SK-N-MC (cell line): ENCODE measurements at places on chromosomes 5 and 9.

- no peak for DNase-seq
Observed at GRCh38 chr5:103216137-103216536, 42.4 kb upstream of the MACIR start.

DNA sequence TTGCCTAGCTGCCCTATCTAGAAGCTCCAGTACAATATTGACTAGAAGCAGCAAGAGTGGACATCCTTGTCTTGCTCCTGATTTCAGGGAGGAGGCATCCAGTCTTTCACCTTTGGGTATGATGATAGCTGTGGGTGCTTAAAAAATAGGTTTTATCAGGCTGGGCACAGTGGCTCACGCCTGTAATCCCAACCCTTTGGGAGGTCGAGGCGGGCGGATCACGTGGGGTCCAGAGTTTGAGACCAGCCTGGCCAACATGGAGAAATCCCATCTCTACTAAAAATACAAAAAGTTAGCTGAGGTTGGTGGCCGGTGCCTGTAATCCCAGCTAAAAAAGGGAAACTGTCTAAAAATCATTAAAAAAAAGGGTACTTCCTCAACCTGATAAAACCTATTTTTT lies 2.0 kb upstream of the CAMSAP1 start:
- DNase-seq = no peak

GRCh38 chr5:169279125-169279524 lies 21.8 kb downstream of the SLIT3 start:
- DNase-seq = no peak

DNA sequence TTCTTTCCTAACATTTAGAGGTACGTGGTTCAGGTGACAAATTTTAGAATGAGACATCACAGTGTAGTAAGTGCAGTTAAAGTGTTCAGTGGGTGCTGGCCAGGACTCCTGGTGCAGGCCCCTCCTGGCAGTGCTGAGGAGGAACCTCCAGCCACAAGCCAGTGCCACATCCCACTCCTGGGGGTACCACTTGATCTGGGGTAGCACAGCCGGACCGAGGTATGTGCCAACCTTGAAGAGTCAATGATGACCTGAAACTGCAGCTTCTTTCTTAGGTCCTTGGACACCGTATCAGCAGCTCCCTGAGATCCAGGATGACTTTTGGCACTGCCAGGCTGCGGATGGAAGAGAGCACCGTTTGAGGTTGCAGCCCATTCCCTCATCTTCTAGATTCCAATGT lies 310.4 kb upstream of the IRX4 start:
- DNase-seq = no peak

DNA sequence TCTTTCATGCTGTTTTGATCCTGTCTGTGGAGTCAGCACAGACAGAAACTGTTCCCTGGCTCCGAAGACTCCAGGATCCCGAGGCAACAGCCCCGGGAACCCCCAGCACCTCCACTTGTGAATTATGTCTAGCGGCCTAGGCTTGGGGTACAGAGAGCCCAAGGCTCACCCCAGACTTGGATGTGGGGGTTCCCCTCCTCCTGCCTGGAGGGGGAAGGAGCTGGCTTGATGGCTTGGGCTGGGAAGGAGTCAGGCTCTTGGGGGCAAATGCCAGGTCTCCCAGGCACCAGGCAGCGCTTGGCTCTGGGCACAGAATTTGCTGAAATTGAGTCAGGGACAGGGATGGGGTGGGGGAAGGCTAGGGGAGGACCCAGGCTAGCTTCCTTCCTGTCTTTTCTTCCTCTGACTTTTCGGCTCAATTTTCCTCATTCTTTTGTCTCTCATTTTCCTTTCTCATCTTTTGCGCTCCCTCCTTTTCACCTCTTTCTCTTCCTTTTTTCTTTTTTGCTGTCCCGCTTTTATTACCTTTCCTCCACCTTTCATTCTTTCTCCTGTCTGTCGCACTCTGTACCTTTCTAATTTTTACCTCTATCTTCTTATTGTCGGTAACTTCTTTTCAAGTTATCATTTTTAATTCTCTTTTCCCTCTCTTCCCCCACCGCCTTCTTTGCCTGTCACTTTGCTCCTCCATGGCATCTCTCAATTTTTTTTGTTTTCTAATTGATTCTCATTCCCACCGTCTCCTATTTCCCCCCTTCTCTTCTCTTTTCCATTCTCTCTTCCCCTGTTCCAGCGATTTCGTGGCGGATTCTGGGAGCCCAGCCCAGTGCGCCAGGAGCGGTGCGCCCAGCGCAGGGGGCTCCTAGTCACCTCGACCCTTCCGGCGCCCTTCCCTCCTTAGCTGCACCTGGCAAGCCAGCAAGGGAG lies 10.5 kb downstream of the MSX2 start:
- DNase-seq = no peak

- DNase-seq = no peak
Observed at GRCh38 chr5:100900796-100901781, 2.0 kb downstream of the ST8SIA4 start.

DNA sequence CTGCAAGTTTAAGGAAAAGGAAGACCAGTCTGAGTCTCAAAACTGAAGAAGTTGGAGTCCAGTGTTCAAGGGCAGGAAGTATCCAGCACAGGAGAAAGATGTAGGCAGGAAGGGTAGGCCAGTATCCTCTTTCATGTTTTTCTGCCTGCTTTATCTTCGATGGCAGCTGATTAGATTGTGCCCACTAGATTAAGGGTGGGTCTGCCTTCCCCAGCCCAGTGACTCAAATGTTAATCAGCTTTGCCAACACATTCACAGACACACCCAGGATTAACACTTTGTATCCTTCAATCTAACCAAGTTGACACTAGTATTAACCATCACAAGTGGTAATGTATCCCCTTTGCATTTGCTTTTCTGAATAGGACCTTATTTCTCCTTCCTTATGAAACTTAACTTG lies 535.9 kb upstream of the FTMT start:
- DNase-seq = no peak
